ENCODE measurements at places on chromosomes 3 and 15.

DNA sequence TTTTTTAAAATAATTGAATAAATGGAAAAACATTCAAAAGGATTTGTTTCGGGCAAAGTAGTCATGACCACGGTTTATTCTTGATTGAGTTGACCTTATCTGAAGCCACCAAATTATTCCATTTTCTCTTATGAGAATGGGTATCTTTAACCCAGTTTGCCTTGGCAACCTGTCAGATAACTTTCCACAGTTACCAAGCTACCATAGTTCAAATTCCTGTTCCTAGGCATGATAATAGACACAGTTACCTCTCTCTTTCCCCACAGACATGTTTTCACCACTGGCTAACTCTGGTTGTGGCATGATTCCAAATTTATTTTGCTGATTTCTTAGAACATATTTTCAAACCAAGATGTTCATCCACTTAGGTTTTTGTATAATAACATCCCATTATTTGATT lies 84.9 kb downstream of the NECTIN3 start:
- no peak for ATAC-seq

DNA sequence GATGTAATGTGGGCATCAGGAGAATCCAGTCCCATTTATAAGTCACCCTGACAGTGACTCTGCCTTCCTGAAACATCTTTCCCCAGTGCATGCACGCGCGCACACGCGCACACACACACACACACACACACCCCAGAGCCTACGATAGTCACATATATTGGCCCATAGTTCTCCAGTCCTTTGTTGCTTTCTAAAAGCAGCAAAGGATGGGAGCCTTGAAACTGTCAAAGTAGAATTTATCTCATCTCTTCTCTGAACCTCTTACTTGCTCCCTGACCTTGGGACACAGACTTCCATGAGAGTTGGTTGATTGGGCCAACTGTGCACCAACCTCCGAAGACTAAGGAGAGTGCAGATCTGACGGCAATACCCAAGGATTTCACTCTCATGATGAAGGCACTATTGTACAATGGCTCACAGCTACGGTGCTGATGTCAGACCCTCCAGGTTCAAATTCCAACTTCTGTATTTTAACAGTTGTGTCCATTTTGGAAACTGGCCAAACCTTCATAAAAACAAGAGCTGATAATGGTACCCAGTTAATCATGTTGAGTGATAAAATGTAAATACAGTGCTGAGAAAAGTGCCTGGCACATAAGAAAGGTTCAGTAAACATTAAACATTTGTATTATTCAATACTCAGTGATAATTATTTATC lies 8.3 kb downstream of the CPA3 start:
- peak; percentile 25 for ATAC-seq

GRCh38 chr3:42161050-42161935 lies 70.1 kb downstream of the TRAK1 start:
- ATAC-seq: no peak

GRCh38 chr3:129626744-129627349 lies 20.4 kb upstream of the PLXND1 start:
- ATAC-seq: peak; percentile 95

DNA sequence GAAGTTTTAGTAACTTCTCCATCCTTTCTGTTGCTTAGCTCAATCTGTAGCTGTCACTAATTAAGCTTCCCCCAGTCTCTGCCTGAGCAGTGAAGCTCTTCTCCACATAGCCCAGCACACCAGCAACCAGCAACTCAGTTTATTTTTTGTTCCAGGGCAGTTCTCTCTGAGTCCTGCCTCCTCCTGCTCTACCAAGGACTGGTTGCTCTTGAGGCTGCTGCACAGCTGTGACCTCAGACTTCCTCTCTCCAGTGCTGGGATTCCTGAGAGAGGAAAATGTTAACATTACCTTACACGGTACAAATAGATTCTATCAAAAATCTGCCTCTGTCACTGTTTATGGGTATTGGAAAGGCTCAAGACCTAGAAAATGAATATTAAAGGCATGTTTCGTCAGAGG lies 294.7 kb downstream of the OXSM start:
- ATAC-seq: no peak

DNA sequence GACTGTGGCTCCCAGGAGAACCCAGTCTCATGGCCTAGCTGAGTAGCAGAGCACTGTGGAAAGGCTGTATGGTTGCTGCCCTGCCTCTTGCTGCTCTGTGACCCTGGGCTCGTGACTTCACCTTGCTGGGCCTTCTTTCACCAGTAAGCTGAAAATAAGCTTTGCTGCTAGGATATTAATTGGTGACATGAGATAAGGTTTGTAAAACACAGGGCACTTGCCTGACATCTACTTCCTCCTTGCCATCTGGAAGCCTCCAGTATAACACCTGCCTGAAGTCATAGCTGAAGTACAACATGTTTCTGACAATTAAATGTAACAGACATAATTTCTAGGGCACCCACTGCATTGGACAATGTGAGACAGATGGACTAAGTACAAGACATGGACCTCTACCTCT lies 53.6 kb downstream of the CLEC3B start:
- no peak for ATAC-seq

DNA sequence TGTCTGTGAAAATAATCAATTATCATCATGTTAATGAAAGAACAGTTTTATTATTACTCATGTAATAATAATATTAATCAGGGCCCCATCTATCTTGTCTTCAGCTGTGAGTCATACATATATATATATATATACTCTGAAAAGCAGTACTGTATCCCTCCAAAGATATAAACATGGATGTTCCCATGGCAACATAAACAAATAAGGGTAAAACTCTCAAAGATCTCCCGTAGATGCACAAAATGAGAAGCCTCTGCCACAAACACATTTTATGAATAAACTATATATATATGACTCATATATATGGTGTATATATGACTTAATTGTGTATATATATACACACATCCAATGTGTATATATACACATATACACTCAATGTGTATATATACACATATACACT lies 163.8 kb upstream of the ARHGEF26 start:
- no peak for ATAC-seq

- ATAC-seq: no peak
Observed at GRCh38 chr3:132362329-132362728, 45.1 kb downstream of the ACP3 start.

- no peak for ATAC-seq
Observed at GRCh38 chr3:11651900-11652299, 8.2 kb upstream of the VGLL4 start.

- ATAC-seq: no peak
Observed at GRCh38 chr3:117355566-117355965, 646.0 kb downstream of the TUSC7 start.

- peak; percentile 44 for ATAC-seq
Observed at GRCh38 chr15:40695469-40695890, 506 bp downstream of the RAD51 start.
